ENCODE measurements at places on chromosomes 1 and 21.

- DNase-seq, result no peak
These were observed 233.8 kb upstream of the JUN start for GRCh38 chr1:59017501-59018231.

- DNase-seq, result no peak
These were observed 45.4 kb downstream of the RCAN1 start for GRCh38 chr21:34569381-34569979.

DNA sequence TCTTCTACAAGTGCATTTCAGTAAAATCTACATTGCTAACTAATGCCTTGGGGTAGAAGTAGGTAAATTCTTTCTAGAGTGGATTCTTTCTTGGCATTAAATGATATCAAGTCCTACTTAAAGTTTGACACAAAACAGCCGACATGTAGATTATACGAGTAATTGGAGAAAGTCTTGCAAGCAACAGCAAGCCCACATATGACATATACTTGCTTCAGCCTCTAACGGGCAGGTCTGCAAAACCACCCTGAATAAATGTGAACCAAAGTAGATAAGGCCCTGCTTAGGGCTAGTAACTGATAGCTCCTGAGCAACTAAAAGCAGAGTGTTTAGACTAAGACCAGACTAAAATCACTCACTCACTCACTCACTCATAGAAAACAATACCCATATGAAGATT, 203.2 kb downstream of the LTN1 start:
- DNase-seq, result no peak

DNA sequence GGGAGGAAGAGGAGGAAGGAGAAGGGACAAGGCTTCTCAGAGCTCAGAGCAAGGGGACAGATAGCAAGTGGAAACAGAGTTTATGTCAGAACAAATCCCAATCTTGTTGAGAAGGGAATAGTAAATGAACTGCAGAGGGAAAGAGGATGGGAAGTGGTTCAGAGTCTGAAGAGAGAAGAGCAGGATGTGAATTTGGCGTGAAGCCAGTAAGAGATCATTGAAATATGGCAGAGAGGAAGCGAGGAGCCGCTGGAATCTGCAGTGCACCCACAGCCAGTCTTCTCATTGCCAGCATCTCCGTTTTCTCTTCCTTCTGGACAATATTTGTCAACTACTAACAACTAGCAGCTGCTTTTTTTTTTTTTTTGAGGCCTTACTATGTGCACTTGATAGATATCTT, 19.1 kb downstream of the OLFML3 start:
- DNase-seq, result no peak

GRCh38 chr1:46487818-46488218, 1.8 kb upstream of the DMBX1 start:
- DNase-seq, result no peak

Data from naive thymus-derived CD4-positive, alpha-beta T cell (primary cell).